ENCODE measurements at places on chromosomes 1 and 21.

- peak; percentile 28 for DNase-seq
Observed at GRCh38 chr1:24688621-24689195, 45.6 kb downstream of the SRRM1 start.

GRCh38 chr1:109878531-109879104 is 32.0 kb upstream of the CSF1 start:
- DNase-seq, result no peak

DNA sequence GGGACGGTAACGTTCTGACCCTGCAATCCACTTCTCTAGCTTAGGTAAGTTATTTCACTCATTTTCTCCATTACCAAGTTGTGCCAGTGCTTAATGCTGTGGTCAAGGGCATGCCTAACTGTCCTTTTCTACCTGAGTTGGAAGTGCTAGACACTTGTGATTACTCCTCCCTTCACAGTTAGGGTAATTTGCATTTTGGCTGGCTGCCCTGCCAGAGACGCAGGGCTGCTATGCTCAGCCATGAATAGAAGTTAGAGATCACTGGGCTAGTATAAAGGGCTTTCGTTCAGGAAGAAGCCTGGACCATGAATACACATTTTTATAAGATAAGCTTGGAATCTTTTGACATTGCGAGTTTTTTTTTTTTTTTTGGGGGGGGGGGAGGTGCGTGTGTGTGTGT is 633.2 kb upstream of the NEGR1 start:
- no peak for DNase-seq

DNA sequence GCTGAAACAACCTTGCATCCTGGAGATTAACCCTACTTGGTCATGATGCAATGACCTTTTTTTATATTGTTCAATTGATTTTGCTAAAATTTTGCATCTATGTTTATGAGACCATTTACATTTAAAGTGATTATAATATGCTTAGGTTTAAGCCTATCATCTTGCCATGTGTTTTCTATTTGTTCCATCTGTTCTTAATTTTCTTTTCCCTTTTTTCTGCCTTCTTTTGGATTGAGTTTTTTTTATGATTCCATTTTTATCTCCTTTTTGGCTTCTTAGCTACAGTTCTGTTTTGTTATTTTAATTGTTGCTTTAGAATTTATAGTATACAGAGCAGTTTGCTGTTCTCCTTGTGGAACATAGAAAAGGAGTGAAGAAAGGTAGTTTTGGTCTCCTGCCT is 385.1 kb upstream of the USP24 start:
- no peak for DNase-seq

- DNase-seq, result no peak
Observed at GRCh38 chr1:173553312-173553711, 49.6 kb downstream of the SLC9C2 start.

DNA sequence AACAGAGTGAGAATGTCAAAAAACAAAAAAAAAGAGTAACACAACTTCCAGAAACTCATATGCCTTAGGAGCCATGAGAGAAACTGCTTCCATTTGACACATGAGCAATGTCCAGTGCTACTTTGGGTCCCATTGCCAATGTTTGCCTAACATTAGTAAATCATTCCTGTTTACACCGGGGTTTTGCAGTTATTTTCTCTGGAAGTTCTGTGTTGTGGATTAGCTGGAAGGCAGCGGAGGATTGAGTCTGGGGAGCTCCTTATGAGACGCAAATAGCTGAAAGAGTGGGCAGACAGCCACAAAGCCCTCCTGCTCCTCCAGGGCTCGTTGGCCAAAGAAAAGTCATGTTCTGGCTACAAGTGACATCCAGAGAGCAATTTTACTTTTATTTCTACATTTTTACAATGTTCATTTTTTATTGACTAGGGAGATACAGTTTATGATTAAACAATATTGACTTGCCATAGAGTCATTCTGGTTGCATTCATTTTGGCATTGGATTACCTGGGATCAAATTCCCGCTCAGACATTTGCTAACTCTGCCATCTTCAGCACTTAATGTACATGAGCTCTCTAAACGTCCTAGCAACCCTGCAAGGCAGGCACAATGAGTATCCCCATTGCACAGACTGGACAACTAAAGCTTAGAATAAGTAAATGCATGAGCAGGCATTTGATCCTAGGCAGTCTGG is 66.4 kb upstream of the GALNT2 start:
- DNase-seq, result no peak

DNA sequence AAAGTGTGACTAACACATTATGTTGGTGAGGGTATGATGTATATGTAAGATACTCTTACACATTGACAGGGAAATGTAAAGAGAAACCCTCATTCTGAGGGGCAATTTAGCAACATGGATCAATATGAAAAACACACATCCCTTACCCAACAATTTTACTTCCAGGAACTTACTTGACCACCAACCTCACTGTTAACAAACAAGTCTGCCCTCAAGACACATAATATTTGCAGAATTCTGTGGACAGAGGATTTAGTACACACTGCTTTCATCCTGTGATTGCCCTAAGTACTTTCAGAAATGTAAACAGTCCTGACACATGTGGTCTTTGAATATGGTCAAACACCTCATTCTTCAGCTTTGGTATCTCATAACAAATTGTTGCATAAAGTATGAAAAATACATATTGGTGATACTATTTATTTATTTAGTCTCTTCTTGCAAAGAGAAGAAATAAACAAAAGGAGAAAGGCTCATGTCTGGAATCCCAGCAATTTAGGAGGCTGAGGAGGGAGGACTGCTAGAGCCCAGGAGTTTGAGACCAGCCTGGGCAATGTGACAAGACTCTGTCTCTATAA is 6.9 kb downstream of the USP48 start:
- DNase-seq, result no peak

GRCh38 chr1:227427411-227427810 is 109.1 kb upstream of the CDC42BPA start:
- no peak for DNase-seq

DNA sequence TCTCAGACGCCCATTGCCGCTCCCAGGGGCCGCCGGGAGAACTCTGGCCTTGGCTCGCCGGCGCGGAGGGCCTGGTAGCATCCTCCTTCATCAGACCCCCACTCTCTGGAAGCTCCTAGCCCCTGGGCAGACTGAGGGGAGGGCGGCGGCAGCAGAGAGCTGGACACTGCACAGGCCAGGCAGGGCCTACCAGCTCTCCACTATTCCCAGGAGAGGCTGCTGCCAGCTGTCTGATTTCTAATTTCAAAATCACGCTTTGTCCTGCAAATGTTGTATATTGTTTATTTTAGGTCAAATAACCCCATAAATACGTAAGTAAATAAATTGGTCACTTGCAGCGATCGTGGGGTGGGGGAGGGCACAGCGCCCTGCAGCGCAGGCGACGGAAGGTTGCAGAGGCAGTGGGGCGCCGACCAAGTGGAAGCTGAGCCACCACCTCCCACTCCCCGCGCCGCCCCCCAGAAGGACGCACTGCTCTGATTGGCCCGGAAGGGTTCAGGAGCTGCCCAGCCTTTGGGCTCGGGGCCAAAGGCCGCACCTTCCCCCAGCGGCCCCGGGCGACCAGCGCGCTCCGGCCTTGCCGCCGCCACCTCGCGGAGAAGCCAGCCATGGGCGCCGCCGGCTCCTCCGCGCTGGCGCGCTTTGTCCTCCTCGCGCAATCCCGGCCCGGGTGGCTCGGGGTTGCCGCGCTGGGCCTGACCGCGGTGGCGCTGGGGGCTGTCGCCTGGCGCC is at the start of gene MTARC1:
TSS of gene MTARC1 (plus strand) at position 577 of the 732 bp plus-strand sequence. CDS start at position 609, 32 bp downstream.
- no peak for DNase-seq

GRCh38 chr1:221141606-221142285 is 262.5 kb downstream of the HLX start:
- no peak for DNase-seq

- no peak for DNase-seq
Observed at GRCh38 chr1:163796394-163796821, 474.7 kb downstream of the NUF2 start.

- no peak for DNase-seq
Observed at GRCh38 chr1:152182431-152182830, 23.4 kb upstream of the RPTN start.

GRCh38 chr1:43772978-43773377 is 65.6 kb downstream of the ST3GAL3 start:
- no peak for DNase-seq

DNA sequence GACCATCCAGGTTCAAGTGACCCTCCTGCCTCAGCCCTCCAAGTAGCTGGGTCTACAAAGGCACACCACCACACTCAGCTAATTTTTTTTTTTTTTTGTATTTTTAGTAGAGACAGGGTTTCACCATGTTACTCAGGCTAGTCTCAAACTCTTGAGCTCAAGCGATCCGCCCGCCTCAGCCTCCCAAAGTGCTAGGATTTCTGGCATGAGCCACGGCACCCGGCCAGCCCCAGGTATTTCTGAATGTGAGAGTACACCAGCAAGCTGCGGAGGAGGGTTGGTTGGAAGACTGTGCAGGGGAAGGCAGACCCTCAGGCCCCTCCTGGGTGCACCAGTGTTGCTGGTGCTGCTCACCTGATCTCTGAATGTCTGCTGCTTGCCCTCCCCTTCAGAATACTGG is 33.1 kb upstream of the SIM2 start:
- DNase-seq, result no peak

- no peak for DNase-seq
Observed at GRCh38 chr1:25856856-25857255, 2.4 kb downstream of the AUNIP start.

- DNase-seq, result no peak
Observed at GRCh38 chr1:38246955-38247952, 200.7 kb upstream of the POU3F1 start.

- DNase-seq, result no peak
Observed at GRCh38 chr1:221868593-221869303, 126.9 kb upstream of the DUSP10 start.

- no peak for DNase-seq
Observed at GRCh38 chr21:44686000-44686781, 4.2 kb upstream of the KRTAP12-1 start.

DNA sequence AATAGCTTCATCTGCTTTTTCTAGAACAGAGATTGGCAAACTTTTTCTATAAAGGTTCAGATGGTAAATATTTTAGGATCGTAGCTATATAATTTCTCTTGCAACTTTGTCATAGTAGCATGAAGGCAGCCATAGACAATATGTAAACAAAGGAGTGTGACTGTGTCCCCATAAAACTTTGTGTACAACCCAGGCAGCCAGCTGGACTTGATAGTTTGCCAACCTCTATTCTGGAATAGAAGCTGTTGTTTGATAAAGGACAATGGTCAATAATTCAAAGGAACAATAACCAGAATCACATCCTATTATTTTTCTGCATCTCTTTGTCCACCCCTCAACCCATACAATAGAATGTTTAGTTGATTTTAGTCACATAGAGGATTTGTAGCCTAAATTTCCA is 286.7 kb downstream of the LMX1A start:
- DNase-seq, result no peak

DNA sequence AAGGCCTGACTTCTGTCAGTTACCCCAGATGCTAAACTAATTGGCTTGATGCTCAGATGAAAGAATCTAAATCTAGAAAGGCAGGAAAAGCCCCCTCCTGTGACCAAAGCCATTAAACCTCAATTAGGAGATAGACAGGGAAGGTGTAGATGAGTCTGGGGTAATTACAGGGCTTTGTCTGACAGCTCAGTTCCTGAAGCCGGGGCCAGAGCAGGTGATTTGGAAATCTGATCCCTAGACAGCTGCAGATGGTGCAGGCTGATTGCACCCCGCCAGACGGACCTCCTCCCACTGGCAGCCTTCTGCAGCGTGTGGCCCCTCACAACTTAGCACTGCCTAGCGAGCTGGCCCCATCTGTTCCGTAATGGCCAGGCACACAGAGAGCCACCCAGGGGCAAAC is 395.1 kb downstream of the HLX start:
- DNase-seq, result no peak

DNA sequence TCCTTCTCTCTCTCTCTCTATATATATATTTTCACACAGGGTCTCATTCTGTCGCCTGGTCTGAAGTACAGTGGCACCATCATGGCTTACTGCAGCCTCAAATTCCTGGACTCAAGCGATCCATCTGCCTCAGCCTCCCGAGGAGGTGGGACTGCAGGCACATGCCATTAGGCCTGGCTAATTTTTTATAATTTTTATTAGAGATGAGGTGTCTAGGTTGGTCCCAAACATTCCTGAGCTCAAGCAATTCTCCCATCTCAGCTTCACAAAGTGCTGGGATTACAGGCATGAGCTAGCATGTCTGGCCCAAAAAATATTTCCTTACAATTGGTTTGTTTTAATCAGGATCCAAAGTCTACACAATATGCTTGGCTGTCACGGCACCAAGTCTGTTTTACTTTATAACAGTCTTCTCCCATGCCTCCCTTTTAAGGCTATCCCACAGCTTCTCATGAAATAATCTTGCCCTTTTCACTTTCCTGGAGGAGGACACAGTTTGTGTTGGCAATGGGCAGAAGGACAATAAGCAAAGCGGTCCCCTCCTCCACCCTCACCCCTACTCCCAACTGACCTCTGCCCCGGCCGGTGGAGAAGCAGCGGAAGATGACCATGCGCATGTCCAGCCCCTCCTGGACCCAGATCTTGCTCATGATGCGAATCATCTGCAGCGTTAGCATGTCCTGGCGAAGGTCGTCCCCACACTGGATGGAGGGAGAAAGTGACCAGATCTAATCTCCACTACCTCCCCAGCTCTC is 28.2 kb upstream of the PPP1R15B start:
- no peak for DNase-seq

- DNase-seq, result no peak
Observed at GRCh38 chr1:181137217-181137743, 48.8 kb downstream of the IER5 start.

DNA sequence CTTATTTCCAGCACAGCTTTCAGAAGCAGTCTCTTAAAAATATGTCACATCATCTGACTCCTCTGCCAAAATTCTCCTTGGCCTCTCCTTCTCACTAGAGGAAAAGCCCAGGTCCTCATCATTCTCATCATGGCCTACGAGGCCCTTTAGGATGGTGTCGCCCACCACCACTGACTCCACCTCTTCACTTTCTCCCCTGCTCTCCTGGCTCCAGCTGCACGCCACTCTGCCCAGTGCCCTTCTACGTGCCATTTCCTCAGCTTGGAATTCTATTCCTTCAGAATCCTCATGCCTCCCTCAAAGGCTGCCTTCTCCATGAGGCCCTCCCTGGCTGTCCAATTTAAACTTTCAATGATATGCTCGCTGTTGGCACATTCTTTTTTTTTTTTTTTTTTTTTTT is 25.3 kb upstream of the BTG2 start:
- DNase-seq, result no peak

DNA sequence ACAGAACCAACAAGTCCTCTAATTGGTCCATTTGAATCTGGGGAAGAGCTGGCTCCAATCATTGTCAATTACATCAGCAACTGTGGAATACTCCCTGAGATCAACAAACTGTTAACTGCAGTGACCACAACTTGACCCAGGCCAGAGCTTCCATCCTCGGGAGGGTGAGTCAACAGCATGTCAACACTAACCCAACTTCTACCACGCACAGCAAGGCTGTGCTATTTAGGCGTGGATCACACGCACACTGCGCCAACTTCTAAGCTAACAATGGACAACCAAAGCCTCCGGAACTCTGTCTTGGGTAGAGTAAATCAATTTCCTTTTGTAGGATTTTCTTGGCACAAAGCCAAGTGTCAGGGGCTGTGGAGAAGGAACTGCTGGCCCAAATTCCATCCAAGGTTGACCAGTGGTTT is 30.4 kb downstream of the APP start:
- DNase-seq, result no peak

Measured in activated CD8-positive, alpha-beta memory T cell treated with anti-CD3 and anti-CD28 coated beads for 48 hours (primary cell).